Activated naive CD8-positive, alpha-beta T cell treated with anti-CD3 and anti-CD28 coated beads, Interleukin-2, amount 50 U/mL, for 24 hours (primary cell): ENCODE measurements at places on chromosomes 6 and 20.

GRCh38 chr6:124164343-124164742 is 360.7 kb downstream of the NKAIN2 start:
- H3K4me1 ChIP-seq = no peaks in the 10 kb centered on the region
- no peak overlapping the region for H3K4me3 ChIP-seq
- DNase-seq = no peak
- H3K36me3 ChIP-seq = no peaks in the 10 kb centered on the region
- H3K27ac ChIP-seq = no peak overlapping the region

DNA sequence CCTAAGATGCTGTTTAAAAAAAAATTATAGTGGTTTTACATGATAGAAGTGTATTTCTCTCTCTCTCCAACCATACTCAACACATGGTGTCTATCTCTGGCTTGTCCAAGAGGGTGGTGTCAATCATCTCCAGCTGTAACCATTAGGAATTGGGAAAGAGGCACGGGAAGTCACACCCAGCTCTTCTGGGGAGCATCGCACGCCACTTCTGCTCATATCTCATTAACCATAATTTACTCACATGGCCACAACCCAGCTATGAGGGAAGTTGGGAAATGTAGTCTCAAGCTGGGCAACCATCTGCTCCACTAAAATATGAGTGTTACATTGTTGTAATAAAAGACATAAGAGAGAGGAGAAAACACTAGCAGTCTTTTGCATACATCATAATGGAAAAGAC is 30.4 kb upstream of the TSHZ2 start:
- H3K4me3 ChIP-seq = no peak overlapping the region
- H3K4me1 ChIP-seq = peaks cover 3% of the 10 kb centered on the region
- no peak overlapping the region for H3K27ac ChIP-seq

- H3K4me1 ChIP-seq = no peaks in the 10 kb centered on the region
- DNase-seq = no peak
- H3K36me3 ChIP-seq = peaks cover 9% of the 10 kb centered on the region
- H3K27me3 ChIP-seq = no peaks in the 10 kb centered on the region
- H3K4me3 ChIP-seq = no peak overlapping the region
Measured at GRCh38 chr6:170367241-170367640, 60.7 kb downstream of the FAM120B start.

DNA sequence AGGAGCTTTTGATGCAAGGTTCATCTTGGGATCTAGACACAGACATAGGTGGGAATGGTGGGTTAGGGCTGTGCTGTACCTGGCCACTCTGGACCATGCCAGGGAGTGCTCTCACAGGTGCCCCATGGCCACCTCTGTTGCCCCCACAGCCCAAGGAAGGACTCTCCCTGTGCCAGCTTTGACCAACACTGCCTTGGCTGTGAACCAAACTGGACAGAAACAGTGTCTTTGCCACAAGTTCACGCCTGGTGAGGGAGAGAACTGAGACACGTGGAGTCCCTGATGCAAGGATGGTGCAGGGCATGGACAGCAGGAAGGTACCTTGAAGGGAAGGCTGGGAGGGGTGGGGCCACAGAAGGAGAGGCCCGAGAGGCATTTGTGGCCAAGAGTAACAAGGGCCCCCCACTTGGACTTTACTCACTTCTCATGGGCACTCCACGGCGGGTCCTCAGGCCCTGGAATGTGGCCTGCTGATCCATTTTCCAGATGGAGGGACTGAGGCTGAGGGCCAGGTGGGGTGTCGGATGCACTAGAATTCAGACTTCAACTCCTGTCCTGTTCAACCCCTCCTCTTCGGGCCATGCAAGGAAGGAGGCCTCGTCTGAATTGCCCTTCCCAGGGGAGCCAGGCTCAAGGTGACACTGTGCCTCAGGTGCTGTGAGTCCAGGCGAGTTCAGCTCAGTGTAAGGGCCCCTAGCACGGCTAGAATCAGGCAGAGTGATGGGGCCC is 103.3 kb downstream of the YTHDF1 start:
- H3K27ac ChIP-seq = no peak overlapping the region
- no peaks in the 10 kb centered on the region for H3K4me1 ChIP-seq
- no peak overlapping the region for H3K4me3 ChIP-seq

DNA sequence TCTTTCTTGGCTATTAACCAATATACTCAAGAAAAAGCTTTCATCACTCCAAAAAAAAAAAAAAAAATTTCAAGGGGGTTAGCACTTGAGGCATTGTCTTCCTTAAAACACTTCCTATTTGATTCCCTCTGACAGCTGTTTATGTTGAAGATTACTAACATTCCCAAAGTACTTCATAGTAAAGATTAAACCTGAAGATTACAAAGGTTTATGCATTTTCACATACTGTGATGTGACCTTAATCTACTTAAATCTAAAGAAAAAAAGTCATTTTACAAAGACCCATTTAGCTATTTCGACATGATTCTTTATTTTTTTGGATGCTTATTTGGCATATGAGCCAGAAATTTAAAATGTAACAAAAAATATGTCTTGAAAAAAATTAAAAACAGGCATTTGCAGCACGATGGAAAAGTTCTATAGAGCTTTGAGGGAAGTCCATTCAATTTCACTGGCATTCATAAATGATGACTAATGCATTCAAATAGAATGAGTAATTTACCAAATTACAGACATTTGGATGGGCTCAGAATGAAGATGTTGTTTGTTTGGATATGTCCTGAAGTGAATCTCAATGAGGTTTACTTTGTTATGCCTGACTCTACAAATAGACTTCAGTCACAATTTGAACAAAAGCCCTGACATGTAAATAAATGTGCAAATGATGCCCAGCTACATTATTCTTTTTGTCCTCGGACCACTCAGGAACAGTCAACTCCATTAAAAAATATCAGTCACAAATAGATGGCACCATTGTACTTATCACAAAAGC is 674.6 kb upstream of the MARCKS start:
- no peak for DNase-seq
- no peak overlapping the region for H3K27ac ChIP-seq

DNA sequence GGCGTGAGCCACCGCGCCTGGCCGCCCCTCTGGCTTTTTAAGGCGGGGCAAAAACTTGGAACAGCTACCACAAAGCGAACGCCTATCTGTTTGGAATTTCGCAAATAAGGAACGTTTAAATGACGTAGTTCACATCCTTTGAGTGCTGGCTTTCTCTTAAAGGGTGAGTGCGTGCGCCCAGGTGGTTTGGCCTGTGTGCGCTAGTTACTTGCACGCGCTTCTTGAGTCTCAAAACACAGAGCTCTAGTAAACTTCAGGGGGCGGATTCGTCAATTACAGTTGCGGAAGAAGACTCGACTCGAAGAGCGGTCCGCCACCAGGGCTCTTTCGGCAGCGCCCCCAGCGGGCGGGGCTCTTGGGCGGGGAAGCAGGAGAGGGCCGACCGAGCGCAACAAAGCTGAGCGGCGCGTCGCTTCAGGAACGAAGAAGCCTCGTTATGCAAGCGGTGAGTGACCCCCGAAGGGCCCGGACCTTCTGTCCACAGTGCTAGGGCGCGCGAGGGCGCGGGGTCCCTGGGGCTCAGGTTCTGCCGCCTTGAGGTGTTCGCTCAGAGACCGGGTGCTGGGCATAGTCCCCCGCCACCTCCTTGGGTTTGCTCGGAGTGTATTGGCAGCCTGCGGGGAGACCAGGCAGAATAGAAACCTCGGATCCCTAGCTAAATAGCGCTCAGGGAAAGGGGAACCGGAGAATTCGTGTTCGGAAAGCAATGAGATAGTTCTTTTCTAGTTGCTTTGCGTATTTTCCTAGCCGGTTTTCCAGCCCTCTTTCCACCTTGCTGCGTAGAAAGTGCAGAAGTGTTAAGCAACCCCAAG is at the start of gene SYCP2L:
SYCP2L (plus strand) TSS at position 362 of the 812 bp plus-strand sequence; CDS start at position 437, 75 bp downstream.
- no peaks in the 10 kb centered on the region for H3K36me3 ChIP-seq
- no peak for DNase-seq
- H3K27ac ChIP-seq = no peak within 1 kb of the TSS
- peaks cover 10% of the 10 kb centered on the region for H3K4me1 ChIP-seq
- H3K27me3 ChIP-seq = peaks cover 84% of the 10 kb centered on the region

DNA sequence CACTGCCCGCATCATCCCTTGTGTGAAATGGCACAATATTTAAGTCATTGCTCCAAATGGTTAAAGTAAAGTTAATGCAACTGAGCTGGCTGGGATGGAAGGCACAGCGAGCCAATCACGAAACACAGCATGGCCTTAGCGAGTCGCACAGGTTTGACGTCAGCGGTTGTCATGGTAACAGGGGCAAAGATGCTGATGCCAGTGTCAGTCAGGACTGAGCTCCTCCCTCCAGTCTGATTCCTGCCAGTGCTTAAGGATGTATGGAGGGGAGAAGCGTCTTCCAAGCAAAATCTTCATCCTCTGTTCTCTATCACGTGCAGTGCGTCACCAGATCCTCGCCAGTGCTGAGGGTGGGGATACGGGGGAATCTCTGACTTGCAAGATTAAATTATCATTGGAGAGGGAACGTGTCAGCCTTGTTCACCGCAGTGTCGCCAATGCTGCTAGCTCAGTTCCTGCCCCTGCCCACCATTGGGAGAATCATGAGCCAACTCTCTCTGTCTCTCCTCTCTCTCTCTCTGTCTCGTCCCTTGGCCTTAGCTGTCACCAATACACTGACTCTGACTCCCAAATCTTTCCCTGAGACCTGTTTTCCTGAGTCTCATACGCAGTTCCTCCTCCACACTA is 24.5 kb downstream of the TSPYL4 start:
- H3K36me3 ChIP-seq = peaks cover 8% of the 10 kb centered on the region
- no peak for DNase-seq
- H3K27ac ChIP-seq = no peak overlapping the region
- H3K4me1 ChIP-seq = no peaks in the 10 kb centered on the region
- no peak overlapping the region for H3K4me3 ChIP-seq
- H3K27me3 ChIP-seq = no peaks in the 10 kb centered on the region

DNA sequence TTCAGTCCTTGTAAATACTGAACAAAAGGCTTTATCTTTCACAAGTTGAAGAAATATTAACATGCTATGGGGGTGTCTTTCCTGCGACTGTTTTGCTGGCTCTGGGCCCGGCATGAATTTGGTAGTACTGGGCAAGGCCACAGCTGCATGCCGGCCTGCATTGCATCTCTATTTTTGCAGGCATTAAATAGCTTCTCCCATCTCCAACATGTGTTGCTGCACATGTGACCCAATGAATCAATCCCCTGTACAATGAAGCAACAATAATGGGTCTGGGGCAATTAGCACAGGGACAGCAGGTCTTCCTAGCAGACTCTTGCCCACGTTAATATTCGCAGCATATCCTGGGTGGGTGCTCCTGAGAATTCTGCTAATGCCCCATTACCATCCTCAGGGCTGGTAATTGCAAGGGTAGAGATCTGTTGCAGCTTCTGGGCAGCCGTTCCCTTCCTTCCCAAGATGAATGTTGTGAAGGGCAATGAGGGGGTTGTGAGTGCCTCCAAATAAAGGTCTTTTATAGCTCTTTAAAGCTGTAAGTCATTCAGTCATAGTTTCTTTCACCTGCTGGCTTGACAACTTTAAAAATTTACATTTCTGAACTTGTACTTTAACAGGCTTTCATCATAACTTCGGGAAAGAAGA is 24.3 kb upstream of the CDYL start:
- H3K27me3 ChIP-seq = peaks cover 9% of the 10 kb centered on the region
- H3K4me1 ChIP-seq = no peaks in the 10 kb centered on the region
- H3K36me3 ChIP-seq = no peaks in the 10 kb centered on the region
- DNase-seq = no peak

GRCh38 chr6:166331503-166332415 is 10.6 kb downstream of the SFT2D1 start:
- no peak overlapping the region for H3K27ac ChIP-seq
- H3K27me3 ChIP-seq = no peaks in the 10 kb centered on the region
- H3K4me3 ChIP-seq = no peak overlapping the region
- peaks cover 41% of the 10 kb centered on the region for H3K36me3 ChIP-seq

DNA sequence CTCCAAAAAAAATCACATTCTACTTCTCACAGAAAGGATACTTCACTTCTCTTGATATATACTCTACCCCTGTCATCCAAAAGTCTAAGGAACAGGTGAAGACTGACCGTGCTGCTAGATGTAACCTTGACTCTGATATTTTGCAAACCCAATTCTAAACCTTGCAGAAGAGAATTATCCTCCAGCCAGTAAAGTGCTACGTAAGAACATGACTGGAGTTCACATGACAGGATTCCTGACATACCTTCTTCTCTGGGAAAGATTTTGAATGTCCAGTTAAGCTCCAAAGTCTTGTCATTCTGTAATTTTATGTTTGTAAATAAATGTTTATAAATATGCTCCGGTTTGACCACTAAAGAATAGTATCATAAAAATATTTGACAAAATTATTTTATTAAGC is 35.8 kb downstream of the BTBD9 start:
- no peaks in the 10 kb centered on the region for H3K27me3 ChIP-seq
- no peak overlapping the region for H3K27ac ChIP-seq
- peaks cover 2% of the 10 kb centered on the region for H3K36me3 ChIP-seq
- DNase-seq = no peak

- no peak overlapping the region for H3K4me3 ChIP-seq
- no peak overlapping the region for H3K27ac ChIP-seq
- no peak for DNase-seq
- H3K4me1 ChIP-seq = no peaks in the 10 kb centered on the region
- H3K27me3 ChIP-seq = peaks cover 2% of the 10 kb centered on the region
Measured at GRCh38 chr20:61169874-61170273, 82.2 kb upstream of the CDH4 start.

GRCh38 chr20:56373942-56374341 is 15.2 kb downstream of the FAM210B start:
- no peak overlapping the region for H3K4me3 ChIP-seq
- H3K4me1 ChIP-seq = peaks cover 14% of the 10 kb centered on the region
- DNase-seq = no peak
- H3K27ac ChIP-seq = no peak overlapping the region

- peak overlapping the region; percentile 50 for H3K4me3 ChIP-seq
- peaks cover 3% of the 10 kb centered on the region for H3K27me3 ChIP-seq
- peaks cover 12% of the 10 kb centered on the region for H3K36me3 ChIP-seq
- H3K4me1 ChIP-seq = peaks cover 50% of the 10 kb centered on the region
Measured at GRCh38 chr6:155126727-155127439, 131.8 kb downstream of the TIAM2 start.

DNA sequence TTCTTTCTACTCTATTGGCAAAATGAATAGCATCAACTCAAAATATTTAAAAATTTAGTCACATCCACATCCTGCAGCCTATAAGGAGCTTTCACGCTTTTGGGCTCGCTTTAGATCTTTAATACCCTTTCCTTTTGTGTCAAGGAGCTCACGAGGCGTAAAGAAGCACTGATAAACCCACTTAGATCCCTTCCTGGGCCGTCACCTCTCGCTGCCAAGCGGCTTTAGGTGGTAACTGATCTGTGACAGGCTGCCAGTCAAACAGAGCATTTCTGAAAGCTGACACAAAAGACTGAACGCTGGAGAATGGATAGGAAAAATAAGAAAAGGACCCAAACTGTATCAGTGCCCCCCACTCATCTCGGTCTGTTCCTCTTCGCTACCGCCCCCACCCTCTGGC is 385.7 kb upstream of the MMS22L start:
- no peaks in the 10 kb centered on the region for H3K4me1 ChIP-seq
- H3K27ac ChIP-seq = no peak overlapping the region
- no peaks in the 10 kb centered on the region for H3K36me3 ChIP-seq
- DNase-seq = no peak
- no peaks in the 10 kb centered on the region for H3K27me3 ChIP-seq
- no peak overlapping the region for H3K4me3 ChIP-seq

- H3K27ac ChIP-seq = no peak overlapping the region
- peaks cover 7% of the 10 kb centered on the region for H3K36me3 ChIP-seq
- DNase-seq = no peak
- H3K27me3 ChIP-seq = no peaks in the 10 kb centered on the region
Measured at GRCh38 chr20:3553663-3554062, 82.8 kb downstream of the ATRN start.
